CD4-positive, alpha-beta T cell treated with Interleukin-6 for 4 hours (primary cell): ENCODE measurements at places on chromosomes 2 and 18.

DNA sequence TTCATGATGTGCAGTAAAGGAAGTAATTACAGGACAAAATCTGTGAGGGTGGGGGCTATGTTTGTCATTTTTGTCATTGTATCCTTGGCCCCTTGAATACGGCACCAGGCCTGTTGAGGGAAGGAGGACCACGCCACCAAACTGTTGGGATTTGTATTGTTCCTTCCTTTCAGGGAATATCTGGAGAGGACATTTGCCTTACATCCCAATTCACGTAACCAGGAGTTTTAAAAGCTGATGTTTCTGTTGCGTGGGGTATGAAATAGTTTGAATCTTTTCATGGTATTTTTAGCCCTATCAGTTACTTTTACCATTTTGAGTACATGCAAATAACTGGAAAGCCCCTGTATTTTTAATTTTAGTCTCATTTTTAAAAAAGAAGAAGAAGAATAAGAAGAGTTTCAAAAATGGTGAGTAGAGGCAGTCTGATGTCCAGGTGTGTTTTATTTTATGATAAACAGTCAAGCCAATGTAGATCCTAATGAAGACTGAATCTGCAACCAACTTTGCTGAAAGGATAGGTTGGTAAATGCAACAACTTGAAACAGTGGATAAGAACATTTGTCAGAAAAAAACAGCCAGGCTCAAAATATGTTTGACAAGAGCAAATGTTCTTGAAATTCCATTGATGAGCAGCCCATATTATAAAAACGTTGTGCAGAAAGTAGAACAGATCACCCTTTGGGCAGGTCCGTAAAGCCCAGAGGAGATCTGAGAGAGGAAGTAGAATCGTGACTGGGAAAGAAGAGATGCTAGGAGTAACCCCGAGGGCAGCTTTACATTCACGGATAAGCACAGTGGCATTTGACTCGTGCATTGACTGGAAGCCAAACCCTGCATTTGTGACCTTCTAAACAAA is 54.5 kb downstream of the RASGRP3 start:
- no peak for DNase-seq

DNA sequence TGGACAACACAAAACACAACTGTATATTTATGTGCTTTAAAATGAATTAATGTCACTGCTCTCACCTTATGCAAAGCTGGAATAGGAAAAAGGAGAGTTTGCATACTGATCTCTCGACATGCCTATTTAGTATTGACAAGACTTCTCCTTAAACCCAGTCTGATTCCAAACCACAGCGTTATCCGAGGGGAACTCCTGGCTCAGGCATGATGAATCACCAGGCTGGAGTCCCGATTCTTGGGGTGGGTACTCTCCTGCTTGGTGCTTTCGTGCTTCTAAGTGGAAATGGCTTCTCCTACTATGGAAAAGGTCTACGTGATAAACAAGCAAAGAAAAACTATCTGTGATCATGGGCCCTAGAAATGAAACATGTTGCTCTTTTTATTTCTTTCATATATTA is 88.9 kb upstream of the SLC35G4 start:
- DNase-seq: no peak

DNA sequence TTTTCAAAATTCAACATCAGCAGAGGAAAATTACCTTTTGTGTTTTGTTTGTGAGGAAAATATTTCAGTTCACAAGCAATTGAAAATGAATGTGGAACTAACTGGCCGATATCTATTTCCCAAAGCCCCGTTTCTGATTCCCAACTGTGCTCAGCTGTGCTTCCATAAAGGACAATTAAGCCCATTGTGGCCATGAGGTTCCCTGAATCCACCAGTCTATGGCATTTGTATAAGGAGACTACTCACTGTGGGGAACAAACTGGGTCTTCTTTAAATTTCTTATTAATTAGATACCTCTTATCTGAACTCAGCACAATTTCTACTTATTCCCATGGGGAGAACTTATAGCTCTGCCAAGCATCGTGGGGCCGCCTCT is 31.4 kb upstream of the AGAP1 start:
- DNase-seq: no peak

DNA sequence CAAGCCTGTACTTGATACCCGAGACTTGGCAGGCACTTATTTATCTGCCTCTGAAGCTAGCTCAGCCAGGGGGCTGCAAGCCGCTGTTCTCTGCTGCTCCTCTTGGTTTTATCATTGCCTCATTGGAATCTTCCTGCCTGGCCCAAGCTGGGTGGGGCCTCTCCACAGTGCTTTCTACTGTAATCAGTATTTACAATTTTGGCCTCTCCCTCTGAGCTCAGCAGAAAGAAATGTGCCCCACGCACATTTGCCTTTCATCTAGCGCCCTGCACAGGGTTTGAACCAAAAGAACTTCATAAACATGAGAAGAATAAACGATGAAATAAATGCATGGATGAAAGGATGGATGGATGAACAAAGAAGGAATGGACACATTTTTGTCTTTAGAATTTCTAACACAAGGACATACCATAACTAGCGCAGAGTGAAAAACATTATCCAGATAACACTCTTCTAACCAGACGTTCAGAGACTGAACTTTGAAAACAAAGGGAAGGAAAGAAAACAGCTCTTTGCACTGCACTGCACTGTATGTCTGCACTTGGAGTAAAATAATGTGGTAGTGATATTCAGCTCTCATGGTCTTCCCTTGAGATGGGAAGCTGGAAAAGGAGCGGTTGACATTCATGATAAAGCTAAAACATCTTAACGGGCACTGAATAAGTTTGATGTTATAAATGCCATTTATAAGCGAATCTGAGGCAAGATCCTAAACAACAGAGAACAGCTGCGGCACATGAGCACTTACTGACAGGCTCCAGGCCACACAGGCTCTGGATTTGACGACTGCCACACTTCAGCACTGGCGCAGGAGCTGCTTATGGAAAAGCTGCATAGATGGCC is 86.8 kb upstream of the SP3 start:
- DNase-seq: no peak

GRCh38 chr2:228059735-228060134 is 121.8 kb downstream of the SPHKAP start:
- DNase-seq: no peak

DNA sequence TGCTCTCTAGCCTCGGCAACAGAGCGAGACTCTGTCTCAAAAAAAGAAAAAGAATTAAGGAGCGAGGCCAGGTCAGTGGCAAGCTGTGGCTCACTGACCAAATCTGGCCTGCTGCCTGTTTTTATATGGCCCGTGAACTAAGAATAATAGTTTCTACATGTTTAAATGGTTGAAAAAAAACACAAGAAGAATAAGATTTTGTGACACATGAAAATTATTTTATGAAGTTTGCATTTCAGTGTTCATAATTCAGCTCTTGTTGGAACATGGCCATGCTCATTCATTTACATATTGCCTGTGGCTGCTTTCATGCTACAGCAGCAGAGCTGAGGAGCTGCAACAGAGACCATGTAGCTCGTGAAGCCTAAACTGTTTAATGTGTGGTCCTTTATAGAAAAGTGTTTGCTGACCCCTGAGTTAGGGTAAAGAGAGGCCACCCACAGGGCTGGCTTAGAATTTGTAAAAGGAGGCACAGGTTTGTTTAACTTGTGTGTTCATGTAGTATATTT is 59.5 kb downstream of the MFSD6 start:
- no peak for DNase-seq
